Activated naive CD8-positive, alpha-beta T cell treated with anti-CD3 and anti-CD28 coated beads for 36 hours (primary cell): ENCODE measurements at places on chromosomes 6 and 20. TPM values are rescaled to one million over a fixed set of nuclear protein-coding genes. Genes with fewer than 3 reads are reported as not detected.

GRCh38 chr20:991850-992249 lies 10.3 kb downstream of the RSPO4 start:
- peak; percentile 31 for DNase-seq

GRCh38 chr20:60001108-60001507 lies 42.9 kb downstream of the CDH26 start:
- DNase-seq, result no peak

- DNase-seq, result no peak
Observed at GRCh38 chr6:137213813-137214212, 5.4 kb downstream of the IFNGR1 start.

The ACSS1 gene
- 14.3 TPM for total RNA-seq

The SRSF12 gene
- 0.78 TPM for total RNA-seq
